ENCODE measurements at places on chromosomes 11 and 22.

DNA sequence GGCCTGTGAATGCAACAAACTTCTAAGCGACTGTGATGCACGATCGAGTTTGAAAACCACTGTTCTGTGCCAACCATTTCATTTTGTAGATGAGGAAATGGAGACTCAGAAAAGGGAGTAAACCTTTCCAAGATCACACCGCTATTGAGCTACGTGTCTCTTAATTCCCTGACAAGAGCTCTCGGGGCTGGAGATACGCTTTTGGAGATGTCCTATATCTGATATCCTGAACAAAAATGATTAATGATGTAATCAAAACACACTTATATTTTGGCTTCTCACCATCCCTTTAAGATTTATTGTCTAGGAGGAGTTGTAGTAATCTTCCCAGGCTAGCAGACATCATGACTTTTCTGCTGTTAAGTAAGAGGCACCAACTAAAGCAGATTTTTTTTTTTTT lies 1.7 kb upstream of the PARVA start:
- no peak for DNase-seq

DNA sequence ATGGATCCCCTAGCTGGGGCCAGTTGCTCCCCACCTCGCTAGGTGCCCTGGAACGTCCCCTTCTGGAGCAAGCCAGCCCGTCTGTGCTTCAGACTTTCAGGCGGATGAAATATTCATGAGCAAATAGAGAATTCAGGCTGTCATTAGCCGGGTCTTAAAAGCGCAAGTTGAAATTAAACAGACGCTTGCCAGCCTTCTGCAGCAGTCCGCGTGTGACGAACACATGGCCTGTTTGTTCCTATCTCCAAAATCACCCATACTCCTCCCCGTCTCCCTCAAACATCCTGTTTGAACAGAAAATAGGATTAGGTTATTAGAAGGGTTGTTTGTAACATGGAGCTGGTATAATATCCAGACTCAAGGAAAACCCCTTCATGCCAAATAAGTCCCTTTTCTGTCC lies 38.7 kb downstream of the MYO18B start:
- DNase-seq = no peak

DNA sequence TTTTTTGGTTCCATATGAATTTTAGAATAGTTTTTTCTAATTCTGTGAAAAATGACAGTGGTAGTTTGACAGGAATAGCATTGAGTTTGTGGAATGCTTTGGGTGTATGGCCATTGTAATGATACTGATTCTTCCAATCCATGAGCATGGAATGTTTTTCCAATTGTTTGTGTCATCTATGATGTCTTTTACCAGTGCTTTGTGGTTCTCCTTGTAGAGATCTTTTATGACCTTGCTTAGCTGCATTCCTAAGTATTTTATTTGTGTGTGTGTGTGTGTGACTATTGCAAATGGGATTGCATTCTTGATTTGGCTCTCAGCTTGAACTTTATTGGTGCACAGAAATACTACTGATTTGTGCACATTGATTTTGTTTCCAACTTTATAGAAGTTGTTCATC lies 3.0 kb upstream of the CSF2RB start:
- DNase-seq = no peak

GRCh38 chr11:84289381-84289906 lies 1003.3 kb upstream of the CCDC90B start:
- no peak for DNase-seq

DNA sequence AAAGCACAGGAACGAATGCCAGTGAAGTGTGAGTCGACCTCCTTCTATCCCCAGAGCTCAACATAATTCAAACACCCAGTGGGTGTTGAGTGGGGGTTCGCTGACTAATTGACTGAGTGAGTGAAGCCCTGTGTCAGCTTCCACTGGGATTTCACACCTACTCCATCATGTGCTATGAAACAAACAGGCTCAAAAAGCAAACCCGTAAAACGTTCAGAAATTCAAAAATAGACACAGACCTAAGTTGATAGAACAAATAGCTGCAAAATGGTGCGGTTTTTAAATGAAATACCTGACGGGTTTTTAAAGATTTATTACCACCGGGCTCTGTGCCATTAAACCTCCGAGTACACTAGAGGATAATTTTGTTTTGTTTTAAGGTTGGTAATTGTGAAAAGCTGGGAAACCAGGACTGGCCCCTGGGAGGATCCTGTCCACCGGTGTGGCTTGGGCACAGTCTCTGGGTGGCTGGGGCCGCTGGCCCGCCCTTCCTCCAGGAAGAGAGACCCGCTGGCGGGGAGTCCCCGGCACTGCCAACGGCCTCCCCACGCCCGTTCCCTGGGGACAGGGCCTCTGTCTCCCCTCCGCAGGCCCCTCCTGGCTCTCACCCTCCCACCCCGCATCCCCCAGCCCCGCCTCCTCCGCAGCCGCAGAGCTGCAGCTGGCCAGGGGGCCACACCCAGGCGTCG lies 13.6 kb downstream of the KCNJ5 start:
- peak; percentile 99 for DNase-seq

- no peak for DNase-seq
Observed at GRCh38 chr11:28984231-28984630, 876.0 kb downstream of the METTL15 start.

DNA sequence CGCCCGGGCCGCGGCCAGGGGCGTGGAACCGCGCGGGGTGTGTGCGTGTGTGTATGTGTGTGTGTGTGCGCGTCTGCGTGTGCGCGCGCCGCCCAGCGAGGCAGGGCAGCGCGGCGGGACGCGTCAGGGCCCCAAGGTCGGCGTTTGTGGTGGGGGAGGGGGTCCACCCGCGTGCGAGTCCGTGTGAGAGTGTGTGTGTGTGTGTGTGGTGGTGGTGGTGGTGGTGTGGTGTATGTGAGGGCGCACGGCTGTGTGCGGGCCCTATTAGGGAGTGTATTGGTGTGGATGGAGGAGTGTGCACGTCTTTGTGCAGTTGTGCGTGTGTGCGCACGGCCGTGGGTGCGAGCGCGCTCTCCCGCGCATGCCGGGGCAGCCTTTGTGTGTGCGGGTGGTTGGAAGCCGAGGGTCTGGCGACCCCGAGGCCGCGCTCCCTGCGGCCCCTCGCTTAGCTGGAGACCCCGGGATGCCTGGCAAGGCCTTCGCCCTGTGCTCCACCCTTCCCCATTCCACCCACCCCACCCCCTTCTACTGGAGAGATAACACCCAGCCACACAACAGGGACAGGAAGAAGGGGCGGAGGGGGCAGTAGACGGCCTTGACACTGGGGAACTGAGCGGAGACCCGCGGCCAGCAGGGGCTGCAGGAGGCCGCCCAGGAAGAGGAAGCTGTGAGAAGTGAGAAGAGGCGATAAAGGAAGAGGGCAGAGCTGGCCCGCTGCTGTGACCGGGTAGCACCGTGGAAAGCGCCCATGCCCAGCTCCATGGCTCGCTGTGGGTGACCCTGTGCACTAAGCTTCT lies 528 bp upstream of the ARRB1 start:
- peak; percentile 73 for DNase-seq
